ENCODE measurements at places on chromosomes 3 and 15.
A peak's percentile ranks its signal among the peaks of the same experiment; 100 is the strongest.

GRCh38 chr15:78715930-78716329, 74.9 kb upstream of the CHRNB4 start:
- no peak for DNase-seq

DNA sequence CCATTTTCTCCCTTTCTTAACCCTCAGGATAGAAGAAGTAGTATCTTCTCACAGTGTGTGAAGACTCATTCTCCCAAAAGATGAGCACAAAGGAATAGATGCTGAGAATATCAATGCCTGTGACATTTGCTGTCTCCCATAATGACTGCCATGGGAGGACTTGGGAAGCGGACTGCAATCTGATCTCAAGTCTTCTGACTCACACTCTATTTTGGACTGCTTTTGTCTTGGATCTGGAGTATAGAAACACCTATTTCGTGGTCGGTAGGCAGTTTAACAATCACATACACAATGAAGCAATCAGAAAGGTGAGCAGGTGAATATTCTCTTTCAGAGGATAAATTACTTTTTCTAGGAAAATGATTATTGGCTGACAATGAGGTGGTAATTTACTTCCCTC, 852.0 kb downstream of the FHIT start:
- DNase-seq = no peak

- no peak for DNase-seq
These were observed 101.7 kb downstream of the ETFA start for GRCh38 chr15:76209523-76209922.

DNA sequence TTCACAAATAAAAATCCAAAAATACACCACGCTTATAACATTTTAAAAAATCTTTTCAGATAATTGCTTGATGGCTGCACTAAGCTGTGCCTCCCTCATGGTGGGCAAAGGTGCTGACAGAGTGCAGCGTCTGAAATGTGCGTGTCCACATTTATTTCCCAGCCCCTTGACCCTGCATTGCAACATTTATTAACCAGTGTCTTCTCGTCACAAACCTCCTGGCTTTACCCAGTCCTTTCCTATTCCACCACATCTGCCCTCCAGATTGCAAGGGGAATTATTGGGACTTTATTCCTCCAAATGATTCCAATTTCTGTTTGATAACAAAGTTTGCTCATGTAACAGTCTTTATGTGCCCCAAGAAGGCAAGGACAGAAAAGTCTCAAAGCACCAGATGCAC, 5.5 kb downstream of the RASGRP1 start:
- no peak for DNase-seq

DNA sequence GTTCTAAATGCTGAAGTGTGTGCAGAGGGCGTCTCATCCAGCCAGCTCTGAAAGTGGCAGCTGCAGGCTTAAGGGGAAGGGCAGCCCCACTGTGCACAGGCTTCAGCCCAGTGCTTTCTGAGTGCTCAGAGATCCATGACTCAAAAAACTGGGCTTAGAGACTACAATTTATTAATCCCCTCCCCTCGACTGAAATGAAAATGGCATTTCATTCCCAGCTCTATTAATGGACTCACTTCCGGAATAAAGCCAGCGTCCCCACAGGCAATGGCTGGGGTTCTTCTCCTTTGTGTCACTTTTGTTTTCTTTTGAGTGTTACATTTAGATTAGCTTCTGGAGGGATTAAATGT, 55.5 kb upstream of the PLXNA1 start:
- DNase-seq = no peak

- DNase-seq = peak; percentile 76
These were observed 4.4 kb upstream of the IQSEC1 start for GRCh38 chr3:13077431-13078162.

- DNase-seq = no peak
These were observed 40.8 kb downstream of the NDUFB4 start for GRCh38 chr3:120636795-120637401.

Measured in AG20443 (cell line).